ELF-1 (cell line): ENCODE measurements at places on chromosomes 12 and 14.

DNA sequence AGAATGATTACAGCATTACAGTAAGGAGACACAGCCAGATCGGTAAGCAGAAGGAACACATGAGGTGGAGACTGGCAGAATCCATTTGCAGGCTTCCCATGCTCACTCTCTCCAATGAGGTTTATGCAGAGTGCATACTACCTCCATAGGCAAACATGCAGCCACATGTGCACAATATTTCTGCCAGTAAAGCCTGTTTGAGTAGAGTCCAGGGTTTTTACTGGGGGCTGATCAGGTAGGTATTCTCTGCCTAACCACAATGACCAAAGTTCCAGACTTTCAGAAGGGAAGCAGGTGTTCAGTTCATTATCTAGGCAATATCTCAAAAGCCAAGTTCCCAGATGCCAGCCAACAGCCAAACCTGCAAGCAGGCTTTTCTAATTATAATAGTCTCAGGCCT is 31.1 kb downstream of the INTS13 start:
- DNase-seq: no peak

DNA sequence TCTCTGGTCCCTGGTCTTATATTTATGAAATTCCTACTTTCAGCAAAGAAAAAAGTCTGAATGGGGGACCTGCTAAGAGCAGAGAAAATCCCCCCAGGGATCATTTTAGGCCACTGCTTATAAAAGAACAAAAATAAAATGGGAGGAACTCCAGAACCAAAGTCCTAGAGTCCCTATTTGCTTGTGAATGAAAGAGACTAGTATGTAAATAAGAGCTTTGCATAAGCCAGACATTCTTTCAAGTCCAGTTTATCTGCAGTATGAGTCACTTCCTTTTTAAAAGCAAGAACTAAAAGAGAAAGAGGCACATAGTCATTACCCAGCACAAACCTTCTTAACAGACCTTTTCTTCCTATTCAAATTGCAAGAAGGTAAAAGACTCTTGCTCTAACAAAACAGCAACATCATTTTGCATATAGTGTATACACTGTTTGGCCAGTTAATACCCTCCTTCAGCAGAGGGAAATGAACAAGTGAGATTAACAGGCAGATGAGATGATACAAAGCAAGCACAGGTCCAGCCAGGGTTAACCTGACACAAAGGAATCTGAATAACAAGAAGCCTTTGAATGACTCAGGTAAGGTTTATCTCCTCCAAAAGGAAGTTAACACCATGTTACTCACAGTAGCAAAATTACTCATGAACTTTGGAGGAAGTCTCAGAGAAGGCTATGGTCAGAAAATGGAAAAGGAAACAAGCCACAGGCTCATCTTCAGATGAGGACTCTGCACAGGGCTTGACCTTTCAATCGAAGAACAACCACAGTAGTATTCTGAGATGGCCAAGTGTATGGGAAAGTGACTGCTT is 87.3 kb downstream of the PHLDA1 start:
- DNase-seq: peak; percentile 68

- DNase-seq: peak; percentile 86
Observed at GRCh38 chr12:87150969-87151662, 878.1 kb downstream of the C12orf50 start.

- no peak for DNase-seq
Observed at GRCh38 chr12:132363661-132364347, 34.4 kb upstream of the GALNT9 start.

GRCh38 chr14:55430024-55430690 is 10.3 kb downstream of the TBPL2 start:
- DNase-seq: peak; percentile 44

DNA sequence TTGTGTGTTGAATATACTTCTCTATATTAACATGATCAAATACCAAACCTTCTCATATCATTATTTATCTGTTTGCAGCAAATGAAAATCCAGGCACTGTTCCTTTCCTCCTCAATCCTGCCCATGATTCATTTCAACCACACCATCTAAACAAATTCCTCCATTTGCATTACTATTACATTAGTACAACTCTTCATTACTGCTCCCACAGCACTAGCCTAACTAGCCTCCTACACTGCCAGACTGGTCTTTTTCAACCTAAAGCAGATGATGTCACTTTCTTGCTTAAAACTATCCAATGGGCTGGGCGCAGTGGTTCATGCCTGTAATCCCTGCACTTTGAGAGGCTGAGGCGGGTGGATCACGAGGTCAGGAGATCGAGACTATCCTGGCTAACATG is 117.3 kb upstream of the MYF6 start:
- no peak for DNase-seq

DNA sequence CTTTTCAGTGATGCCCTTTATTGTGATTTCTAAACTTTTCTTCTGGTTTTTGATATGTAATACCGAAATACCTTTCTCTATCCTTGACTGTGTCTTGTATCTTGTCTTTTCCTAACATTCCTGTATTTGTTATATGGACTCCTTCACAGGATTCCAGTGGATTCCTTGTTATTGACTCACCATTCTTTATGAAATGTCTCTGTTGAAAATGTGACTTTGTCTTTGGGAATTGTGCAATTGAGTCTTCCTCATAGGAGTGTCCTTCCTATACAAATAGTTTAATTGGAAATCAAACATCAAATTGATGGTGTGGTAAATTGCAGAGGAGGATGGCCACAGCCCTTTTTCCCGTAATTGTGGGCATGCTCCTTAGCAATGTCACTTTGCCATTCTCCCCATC is 296.6 kb upstream of the KITLG start:
- DNase-seq: no peak

DNA sequence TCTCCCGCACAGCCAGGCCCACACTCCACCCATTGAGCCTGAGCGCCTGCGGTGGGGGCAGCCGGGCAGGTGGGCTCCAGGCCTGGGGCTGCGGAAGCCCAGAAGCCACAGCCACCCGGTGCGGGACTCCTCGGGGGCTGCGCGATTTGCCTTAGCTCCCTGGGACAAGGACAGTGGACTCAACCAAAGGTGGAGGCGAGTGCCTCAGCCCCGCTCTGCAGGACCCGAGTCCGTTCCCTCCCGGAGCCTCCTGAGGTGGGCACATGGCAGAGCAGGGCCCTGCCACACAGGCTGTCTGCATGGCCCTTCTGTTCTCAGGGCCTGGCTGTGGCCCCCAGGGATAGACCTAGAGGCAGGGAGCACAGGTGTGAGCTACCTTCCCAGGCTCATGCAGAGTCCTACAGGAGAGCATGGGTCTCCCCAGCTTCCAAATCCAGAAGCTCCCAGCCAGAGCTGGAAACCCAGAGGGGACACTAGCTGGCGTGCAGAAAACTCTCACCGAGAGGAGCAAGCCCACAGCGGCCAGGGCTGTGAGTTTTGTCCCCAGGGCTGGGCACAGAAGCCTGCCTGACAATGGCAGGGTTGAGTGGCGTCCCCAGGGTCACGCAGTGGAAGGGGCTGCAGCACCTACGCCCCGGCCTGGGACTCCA is 22.2 kb upstream of the LRTM2 start:
- DNase-seq: no peak

GRCh38 chr12:88401155-88401554 is 179.1 kb downstream of the KITLG start:
- DNase-seq: no peak

GRCh38 chr12:25502596-25502995 is 50.5 kb downstream of the LMNTD1 start:
- no peak for DNase-seq

DNA sequence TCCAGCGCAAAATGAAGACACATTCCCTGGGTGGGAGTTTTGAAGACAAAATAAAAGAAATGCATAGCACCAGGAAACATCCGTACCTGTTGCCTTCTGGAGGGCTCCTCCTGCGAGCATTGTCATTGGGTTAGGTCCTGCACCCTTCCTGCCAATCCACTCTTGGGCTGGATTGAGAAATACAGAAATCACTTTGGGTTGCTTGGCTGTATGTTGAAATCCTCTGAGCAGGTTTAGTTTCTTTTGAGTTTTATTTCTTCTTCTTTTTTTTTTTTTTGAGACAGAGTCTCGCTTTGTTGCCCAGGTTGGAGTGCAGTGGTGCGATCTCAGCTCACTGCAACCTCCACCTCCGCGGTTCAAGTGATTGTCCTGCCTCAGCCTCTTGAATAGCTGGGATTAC is 67.6 kb downstream of the ARF6 start:
- DNase-seq: no peak

GRCh38 chr12:5500331-5500659 is 68.4 kb downstream of the NTF3 start:
- no peak for DNase-seq

GRCh38 chr12:116959845-116960514 is 49.2 kb downstream of the FBXW8 start:
- no peak for DNase-seq
